GM12878 (cell line): ENCODE measurements at places on chromosomes 2 and 18. TPM values are rescaled to one million over a fixed set of nuclear protein-coding genes. Genes with fewer than 3 reads are reported as not detected.

The MYO7B gene
- 0.81 and 0.92 TPM in 2 replicates for polyA plus RNA-seq

The UGT1A5 gene
- polyA plus RNA-seq = not detected in 2 replicates

The CGREF1 gene
- not detected in 2 replicates for polyA plus RNA-seq

The DPYSL5 gene
- not detected in 2 replicates for polyA plus RNA-seq

The CD207 gene
- not detected in 2 replicates for polyA plus RNA-seq

The RNF103 gene
- 5.2 TPM in 2 replicates for polyA plus RNA-seq

The PPIL3 gene
- 48.4 and 49.0 TPM in 2 replicates for polyA plus RNA-seq

The KANSL1L gene
- 1.7 and 2.6 TPM in 2 replicates for polyA plus RNA-seq

The CD28 gene
- polyA plus RNA-seq = not detected in 2 replicates

The ACVR1C gene
- not detected in 2 replicates for polyA plus RNA-seq

- H3K27me3 ChIP-seq = no peaks in the 10 kb centered on the region
- H3K36me3 ChIP-seq = no peaks in the 10 kb centered on the region
- no peaks in the 10 kb centered on the region for H3K4me1 ChIP-seq
- no peak overlapping the region for H3K4me3 ChIP-seq
- H3K27ac ChIP-seq = no peak overlapping the region
Measured at GRCh38 chr2:88281302-88282217, 111.4 kb downstream of the THNSL2 start.

GRCh38 chr2:54657664-54658083, 65.8 kb upstream of the EML6 start:
- H3K4me1 ChIP-seq = no peaks in the 10 kb centered on the region
- no peak for DNase-seq
- H3K4me3 ChIP-seq = no peak overlapping the region
- peaks cover 45% of the 10 kb centered on the region for H3K36me3 ChIP-seq
- no peak overlapping the region for H3K27ac ChIP-seq

DNA sequence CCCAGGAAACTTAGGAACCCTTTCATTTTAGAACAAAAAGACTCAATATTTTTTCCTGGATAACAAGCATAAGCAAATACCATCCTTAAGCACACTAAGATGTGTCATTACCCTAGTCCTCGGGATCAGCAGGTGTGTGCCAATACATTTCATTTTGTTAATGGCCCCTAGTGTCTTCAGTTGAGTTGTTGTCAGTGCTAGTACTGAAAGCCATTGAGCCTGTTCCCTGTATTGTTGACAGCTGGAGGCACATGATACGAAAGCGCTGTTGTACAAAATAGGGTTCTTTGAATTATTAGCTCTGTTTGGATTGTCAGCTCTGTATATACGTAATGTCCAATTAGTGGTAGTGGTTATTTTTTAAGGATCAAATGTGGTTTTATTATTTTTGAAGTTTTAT, 29.5 kb downstream of the VAPA start:
- H3K36me3 ChIP-seq = peaks cover 2% of the 10 kb centered on the region
- H3K27me3 ChIP-seq = no peaks in the 10 kb centered on the region
- H3K27ac ChIP-seq = no peak overlapping the region
- no peak for DNase-seq
- H3K4me3 ChIP-seq = no peak overlapping the region

- H3K27ac ChIP-seq = no peak overlapping the region
- no peak overlapping the region for H3K4me3 ChIP-seq
- no peaks in the 10 kb centered on the region for H3K4me1 ChIP-seq
- DNase-seq = no peak
- no peaks in the 10 kb centered on the region for H3K36me3 ChIP-seq
Measured at GRCh38 chr2:133369901-133370658, 198.2 kb downstream of the NCKAP5 start.

GRCh38 chr2:73611867-73612266, 30.4 kb downstream of the NAT8 start:
- peaks cover 4% of the 10 kb centered on the region for H3K4me1 ChIP-seq
- no peak overlapping the region for H3K4me3 ChIP-seq
- H3K27ac ChIP-seq = no peak overlapping the region
- DNase-seq = no peak
- no peaks in the 10 kb centered on the region for H3K27me3 ChIP-seq
- H3K36me3 ChIP-seq = no peaks in the 10 kb centered on the region; the same call in 1 of the 2 replicates

DNA sequence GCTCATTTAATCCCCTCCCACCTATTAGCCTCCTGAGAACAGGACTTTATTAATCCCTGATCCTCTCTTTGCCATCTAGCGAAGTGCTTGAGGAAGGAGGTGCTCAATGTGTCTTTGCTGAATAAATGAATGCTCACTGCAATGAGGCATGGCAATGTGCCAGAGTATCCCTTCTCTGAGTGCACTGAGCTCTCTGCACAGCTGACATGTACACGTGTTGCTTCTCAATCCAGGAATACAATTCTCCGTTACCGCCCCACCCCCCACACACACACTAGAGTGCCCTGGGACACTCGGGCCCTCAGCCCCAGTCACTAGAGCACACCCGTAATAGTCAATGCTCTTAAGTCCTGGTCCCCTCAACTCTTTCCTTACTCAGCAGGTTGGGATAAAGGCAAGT, 41.4 kb downstream of the FAM178B start:
- H3K4me3 ChIP-seq = no peak overlapping the region
- no peaks in the 10 kb centered on the region for H3K4me1 ChIP-seq
- H3K27me3 ChIP-seq = no peaks in the 10 kb centered on the region; the same call in none of the 2 replicates
- H3K27ac ChIP-seq = no peak overlapping the region

DNA sequence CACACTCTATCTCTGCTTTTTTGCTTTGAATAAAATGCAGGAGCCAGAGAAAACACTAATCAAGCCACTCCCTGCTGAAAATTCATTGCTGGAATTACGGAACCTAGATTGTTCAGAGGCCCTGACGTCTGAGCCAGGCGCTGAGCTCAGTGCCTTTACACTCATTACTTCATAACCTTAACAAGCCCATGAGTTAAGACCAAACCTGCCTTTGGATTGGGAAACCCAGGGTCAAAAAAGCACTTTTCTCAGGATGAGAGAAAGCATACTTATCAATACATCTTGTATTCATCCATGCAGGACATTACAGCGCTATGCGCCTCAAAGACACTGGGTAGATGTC, 762 bp downstream of the INO80C start:
- H3K4me1 ChIP-seq = no peaks in the 10 kb centered on the region; the same call in 1 of the 2 replicates
- H3K4me3 ChIP-seq = peak overlapping the region; percentile 80
- H3K36me3 ChIP-seq = no peaks in the 10 kb centered on the region
- H3K27ac ChIP-seq = peak overlapping the region; percentile 98
- H3K27me3 ChIP-seq = no peaks in the 10 kb centered on the region

DNA sequence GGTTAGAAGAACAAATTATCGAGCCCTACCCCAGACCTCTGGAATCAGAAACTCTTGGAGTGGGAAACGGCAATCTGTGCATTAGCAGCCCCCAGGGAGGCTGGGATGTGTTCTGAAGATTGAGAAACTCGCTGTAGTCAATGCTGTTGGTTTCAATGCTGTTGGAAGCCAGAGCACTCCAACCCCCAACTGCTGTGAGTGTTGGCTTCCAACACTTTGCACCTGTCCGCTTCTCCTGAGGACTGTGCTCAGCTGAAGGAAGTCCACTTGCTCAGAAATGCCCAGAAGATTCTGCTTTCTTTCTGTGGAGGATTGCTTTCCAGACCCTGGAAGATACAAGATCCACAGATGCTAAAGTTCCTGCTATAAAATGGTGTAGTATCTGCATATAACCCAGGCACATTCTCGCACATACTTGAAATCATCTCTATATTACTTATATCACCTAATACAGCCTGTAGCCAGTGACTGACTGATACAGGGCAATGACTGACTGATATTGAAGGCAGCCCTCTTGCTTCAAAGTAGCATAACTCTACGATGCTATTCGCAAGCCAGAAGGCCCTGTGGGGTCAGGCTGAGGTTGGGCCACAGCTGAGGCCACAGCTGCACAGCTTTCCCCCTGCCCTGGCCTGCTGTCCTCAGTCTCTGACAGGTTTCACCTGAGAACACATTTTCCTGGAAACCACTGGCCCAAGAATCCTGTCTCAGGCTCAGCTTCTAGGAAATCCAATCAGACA, 757.7 kb upstream of the ID2 start:
- H3K4me1 ChIP-seq = no peaks in the 10 kb centered on the region
- DNase-seq = no peak
- H3K36me3 ChIP-seq = no peaks in the 10 kb centered on the region
- no peak overlapping the region for H3K4me3 ChIP-seq

- no peak overlapping the region for H3K4me3 ChIP-seq
- no peak for DNase-seq
- peaks cover 18% of the 10 kb centered on the region for H3K4me1 ChIP-seq
- H3K27ac ChIP-seq = no peak overlapping the region
- no peaks in the 10 kb centered on the region for H3K27me3 ChIP-seq
Measured at GRCh38 chr2:85709401-85709811, 15.2 kb downstream of the GNLY start.

DNA sequence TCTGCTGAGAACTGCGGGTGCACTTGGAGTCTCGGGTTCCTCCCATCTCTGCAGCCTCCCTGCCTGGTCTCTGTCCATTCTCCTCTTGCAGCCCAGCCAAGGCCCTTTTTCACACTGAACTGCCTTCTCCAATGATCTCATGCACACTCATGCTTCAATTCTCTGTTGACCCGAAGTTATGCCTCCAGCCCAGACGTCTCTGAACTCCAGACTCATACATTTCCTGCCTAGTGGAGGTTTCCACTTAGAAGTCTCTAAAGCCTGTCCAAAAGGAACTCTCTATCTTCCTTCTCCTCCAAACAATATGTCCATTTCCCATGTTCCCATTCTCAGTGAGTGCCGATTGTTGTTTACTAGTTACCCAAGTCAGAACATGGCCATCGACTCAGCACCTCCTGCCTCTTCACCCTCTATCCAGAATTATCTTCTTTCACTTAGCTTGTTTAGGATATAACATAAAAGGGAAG, 155.2 kb downstream of the IRS1 start:
- H3K36me3 ChIP-seq = no peaks in the 10 kb centered on the region
- no peak for DNase-seq
- H3K4me1 ChIP-seq = no peaks in the 10 kb centered on the region
- no peak overlapping the region for H3K27ac ChIP-seq
- H3K4me3 ChIP-seq = no peak overlapping the region

DNA sequence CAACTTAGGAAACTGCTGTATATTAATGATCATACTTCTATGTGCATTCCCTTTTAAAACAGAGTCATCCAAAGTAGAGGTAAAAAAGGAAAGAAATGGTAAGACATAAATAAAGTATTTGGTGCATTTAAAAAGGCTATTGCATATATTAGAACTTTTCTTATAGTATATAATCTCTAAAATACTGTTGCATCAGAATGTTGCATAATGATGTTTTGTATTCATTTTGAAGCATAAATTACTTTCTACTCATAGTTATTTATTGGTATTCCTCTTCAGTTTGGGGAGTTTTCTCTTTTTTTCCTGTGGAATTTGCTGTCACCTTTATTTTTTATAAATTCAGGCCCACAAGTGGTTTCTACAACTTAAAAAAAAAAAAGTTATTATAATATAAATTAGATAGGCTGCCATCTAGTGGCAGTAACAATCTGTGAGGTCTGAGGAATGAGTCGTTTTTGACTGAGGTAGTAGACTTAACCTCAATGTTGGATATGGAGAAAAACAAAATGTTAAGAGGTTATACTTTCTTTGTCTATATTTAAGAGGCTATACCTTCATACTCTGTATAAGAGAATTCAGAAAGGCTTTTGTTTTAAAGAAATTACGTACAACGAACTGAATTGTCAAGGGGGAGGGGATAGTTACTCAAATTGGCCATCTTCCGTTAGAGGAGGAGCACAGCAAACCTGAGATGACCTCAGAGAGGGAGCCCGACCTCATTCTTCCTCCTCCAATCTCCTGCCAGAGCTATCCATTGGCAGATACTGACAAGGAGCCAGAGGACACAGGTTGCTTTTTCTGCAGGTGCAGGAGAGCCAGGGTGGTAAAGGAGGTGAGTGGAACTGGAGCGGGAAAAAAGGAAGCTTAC, 23.8 kb downstream of the ANKAR start:
- no peak overlapping the region for H3K27ac ChIP-seq
- H3K4me3 ChIP-seq = no peak overlapping the region
- DNase-seq = no peak
- H3K36me3 ChIP-seq = no peaks in the 10 kb centered on the region

DNA sequence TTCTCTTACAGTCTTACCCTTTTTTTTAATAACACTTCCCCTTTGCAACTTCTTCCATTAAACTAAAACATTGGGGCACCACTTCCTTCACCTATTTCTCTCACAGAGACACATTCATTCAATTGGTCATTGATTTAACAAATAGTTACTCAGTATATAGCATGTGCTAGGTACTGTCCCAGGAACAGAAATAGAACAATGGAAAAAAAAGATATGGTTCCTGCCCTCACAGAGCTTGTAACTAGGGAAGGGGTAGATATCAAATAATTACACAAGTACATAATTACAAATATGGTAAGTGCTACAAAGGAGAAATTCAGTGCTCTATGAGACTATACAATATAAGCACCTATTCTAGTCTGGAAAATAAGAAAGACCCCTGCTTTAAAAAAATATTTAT, 165.5 kb upstream of the RBBP8 start:
- no peaks in the 10 kb centered on the region for H3K4me1 ChIP-seq
- DNase-seq = no peak
- H3K36me3 ChIP-seq = no peaks in the 10 kb centered on the region
- no peak overlapping the region for H3K4me3 ChIP-seq
- H3K27ac ChIP-seq = no peak overlapping the region

DNA sequence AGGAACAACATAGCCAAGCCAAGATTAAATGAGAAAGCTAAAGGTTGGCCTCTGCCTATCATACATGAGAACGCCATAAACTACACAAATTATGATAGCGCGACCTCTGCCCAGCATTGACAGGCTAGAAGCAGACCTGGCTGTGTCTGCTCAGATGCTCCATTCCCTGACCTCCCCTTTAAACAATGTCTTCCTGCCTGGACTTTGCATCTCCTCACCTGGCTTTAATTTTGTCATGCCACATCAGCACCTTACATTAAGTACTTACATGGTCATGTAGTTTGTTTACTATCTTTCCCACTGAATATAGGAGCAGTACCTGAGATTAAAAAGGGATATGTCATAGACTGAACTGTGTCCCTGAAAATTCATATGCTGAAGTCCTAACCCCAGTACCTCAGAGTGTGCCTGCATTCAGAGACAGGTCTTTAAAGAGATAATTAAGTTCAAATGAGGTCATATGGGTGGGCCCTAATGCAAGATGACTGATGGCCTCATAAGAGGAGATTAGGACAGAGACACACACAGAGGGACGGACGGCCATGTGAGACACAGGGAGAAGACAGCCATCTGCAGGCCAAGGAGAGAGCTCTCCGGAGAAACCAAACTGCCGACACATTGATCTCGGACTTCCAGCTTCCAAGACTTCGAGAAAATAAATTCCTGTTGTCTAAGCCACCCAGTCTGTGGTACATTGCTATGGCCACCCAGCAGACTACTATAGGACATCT, 103.7 kb downstream of the BIN1 start:
- H3K36me3 ChIP-seq = no peaks in the 10 kb centered on the region
- H3K27ac ChIP-seq = no peak overlapping the region
- H3K27me3 ChIP-seq = no peaks in the 10 kb centered on the region
- no peaks in the 10 kb centered on the region for H3K4me1 ChIP-seq
- no peak for DNase-seq
